ENCODE measurements at places on chromosomes 5 and 9.

- DNase-seq, result no peak
Measured at GRCh38 chr5:67374378-67374777, 177.8 kb upstream of the CD180 start.

GRCh38 chr9:120970244-120970643, 43.6 kb upstream of the TRAF1 start:
- no peak for DNase-seq

GRCh38 chr5:68254810-68255209, 39.3 kb downstream of the PIK3R1 start:
- DNase-seq, result no peak

DNA sequence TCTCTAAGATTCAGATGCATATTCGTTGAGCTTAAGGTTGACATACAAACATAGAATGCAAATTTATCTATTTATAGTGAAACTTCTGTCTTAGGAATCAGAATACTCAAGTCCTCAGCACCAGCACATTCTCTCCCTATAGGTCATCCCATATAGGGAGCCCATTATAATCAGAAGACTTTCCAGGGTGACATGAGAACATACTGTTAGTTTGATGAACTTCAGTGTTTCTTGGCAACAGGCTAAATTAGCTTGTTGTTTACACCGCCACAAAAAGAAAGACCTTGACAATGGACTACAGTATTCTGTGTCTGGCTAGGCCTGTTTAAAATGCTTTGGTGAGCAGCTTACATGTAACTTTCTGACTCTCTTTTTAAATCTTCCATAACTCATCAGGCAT, 104.2 kb downstream of the TAF11L14 start:
- DNase-seq, result no peak

DNA sequence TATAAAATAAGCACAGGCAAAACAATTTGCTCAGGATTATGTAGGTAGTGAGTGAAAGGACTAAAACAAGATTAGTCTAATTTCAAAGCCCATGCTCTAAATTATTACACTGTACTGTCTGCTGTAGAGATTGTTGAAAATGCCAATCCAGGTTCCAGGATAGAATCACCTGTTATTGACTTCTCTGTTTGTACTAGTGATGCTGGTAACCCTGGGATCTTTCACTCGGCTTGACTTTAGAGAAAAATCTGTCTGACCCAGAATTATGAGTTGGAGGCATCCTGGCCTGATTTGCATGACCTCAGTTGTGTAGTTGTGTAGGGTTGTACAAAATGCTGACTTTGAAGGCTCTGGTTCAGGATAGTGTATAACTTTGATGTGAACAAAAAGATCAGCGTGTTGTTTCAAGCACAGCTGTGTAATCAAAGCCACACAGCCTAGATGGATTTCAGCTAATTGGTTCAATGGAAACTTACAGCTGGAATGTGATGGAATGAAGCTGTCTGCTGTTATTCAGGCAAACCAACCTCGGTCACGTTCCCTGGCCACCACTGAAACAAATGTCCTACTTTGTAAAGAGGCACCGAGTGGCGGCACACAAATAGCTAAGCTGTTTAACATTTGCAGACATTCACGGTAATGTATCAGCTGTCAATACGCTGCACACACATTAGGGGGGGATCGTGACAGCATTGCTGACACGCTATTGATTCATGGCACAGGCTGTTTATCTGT, 340.3 kb downstream of the KCTD16 start:
- DNase-seq, result no peak

- DNase-seq, result no peak
Measured at GRCh38 chr5:132546108-132546507, 2.8 kb upstream of the IL5 start.

DNA sequence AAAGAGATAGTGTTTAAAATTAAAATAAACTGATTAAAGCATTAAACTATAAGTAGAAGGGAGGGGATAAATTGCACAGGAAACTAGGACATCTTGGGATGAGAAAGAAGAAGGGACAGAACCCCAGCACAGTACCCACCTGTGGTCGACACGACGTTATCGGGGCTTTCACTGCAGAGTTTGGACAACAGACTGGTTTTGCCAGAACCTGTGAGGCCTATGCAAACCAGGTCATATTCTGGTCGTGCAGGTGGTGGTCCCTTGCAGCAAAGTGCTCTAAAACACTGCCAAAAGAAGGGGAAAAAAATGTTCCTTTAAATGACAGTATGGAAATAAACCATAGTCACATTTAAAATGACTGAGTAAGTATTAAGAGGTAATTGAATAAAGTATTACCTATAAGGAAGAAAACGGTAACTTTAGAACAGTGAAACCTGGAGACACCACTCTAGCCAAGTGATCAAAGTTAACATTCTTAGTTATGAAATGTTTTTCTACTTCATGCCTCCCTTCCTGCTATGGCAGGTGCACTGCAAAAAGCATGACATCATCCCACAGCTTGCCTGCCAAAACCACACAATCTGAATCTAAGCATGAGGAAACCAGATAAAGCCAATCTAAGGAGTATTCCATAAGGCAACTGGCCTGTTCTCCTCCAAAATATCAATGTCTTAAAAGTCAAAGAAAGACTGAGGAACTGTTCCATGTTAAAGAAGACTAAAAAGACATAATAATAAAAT, 138.6 kb downstream of the ARL15 start:
- DNase-seq, result no peak

DNA sequence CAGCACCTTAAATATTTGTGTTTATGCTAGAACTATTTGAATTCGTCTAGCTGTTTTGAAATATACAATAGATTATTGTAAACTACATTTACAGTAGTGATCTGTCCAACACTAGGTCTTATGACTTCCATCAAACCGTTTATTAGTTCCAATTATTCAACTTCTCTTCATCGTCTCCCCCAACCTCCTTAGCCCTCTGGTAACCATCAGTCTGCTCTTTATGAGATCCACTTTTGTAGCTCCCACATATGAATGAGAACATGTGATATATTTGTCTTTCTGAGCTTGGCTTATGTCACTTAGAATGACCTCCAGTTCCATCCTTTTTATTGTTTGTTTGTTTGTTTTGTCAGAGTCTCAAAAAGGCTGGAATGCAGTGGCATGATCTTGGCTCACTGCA, 11.8 kb downstream of the DMXL1 start:
- DNase-seq, result no peak

- DNase-seq, result no peak
Measured at GRCh38 chr5:35153375-35153932, 76.8 kb downstream of the PRLR start.

DNA sequence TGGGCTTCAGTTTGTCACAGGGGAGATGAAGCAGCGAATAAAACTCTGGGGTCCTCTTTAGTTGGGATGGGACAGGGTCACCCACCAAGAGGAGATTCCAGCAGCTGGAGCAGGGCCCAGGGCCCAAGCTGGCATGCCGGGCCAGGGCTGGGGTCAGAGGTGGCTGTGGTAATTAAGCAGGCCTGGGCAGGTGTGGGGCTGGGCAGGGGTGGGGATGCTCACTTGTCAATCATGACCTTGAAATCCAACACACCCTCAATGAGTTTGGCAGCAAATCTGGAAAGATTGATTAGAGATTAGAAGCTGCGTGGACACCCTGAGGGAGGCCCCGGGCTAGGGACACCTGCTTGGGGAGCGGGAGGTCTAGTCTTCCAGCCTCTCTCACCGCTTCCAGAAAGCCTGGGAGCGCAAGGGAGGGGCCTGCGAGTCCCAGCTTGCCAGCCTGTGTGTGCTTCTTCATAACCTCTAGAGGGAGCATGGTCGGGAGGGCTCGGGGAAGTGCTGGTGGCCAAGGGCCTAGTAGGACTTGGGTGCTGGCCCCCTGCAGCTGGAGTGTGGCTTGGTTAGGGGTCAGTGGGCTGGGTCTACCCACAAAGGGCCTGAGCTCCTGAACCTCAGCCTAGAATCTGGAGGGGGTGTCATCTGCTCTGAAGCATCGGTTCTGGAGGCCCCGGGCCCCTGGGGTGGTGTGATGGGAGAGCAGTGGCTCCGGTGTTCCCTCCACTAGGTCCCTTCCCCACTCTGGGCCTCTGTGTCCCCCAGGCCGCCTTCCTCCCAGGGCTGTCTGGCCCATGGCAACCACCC, 7.6 kb downstream of the CRAT start:
- peak; percentile 77 for DNase-seq

DNA sequence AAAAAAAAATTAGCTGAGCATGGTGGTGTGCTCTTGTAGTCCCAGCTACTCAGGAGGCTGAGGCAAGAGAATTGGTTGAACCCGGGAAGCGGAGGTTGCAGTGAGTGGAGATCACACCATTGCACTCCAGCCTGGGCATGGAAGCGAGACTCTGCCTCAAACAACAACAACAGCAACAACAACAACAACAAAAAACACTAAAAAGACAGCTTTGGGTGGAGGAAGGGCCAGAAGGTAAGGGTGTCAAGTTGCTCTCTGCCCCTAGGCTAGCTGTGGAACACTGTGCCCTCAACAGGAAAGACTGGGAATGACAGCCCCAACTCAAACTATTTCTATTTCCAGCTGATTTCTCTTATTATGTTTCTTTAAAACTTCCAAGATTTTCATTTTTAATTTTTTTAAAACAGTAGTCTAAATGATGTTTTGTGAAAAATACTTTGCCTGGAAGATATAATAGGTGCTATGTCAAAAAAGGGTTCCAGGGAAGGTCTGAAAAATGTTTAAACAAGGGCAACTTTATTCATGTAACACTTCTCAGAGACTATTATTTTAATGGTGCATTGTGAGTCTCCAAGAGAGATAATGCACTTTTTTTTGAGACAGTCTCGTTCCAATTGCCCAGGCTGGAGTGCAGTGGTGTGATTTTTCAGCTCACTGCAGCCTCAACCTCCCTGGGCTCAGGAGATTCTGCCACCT, 29.9 kb downstream of the CLINT1 start:
- no peak for DNase-seq

GRCh38 chr5:124627815-124628595, 118.4 kb downstream of the ZNF608 start:
- DNase-seq, result no peak

DNA sequence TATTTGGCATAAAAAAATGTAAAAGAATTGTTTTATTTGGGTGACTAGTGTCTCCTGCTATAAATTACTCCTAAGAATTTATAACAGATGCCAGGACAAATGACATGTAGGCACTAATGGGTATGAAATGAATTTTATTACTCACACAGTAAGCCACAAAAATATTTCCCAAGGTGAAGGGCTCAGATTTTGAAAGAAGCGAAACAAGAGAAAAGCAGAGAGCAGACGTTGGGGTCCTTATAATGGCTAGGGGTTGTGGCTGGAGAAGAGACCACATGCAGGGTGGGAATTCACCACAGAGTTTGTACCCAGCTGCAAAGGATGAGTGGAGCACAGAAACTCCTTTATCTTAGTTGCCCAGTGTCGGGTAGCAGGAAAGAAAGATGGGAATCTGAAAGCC, 45.0 kb upstream of the PRR16 start:
- no peak for DNase-seq

GRCh38 chr5:61251874-61252642, 80.0 kb upstream of the ZSWIM6 start:
- DNase-seq, result no peak

- no peak for DNase-seq
Measured at GRCh38 chr9:108600896-108601295, 254.9 kb downstream of the ACTL7B start.

GRCh38 chr5:81965524-81965923, 6.3 kb upstream of the ATG10 start:
- DNase-seq, result no peak

DNA sequence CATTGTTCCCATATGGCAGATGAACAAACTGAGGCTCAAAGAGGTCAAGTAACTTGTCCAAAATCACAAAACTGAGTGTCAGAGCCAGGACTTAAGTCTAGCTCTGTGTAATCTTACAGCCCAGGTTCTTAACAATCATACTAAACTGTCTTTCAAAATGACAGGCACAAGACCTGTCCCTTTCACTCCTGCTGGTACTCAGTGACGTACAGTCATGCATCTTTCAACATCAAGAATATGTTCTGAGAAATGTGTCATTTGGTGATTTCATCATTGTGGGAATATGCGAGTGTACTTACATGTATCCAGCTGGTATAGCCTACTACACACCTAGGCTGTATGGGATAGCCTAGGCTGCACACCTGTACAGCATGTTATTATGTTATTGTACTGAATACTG, 646.8 kb upstream of the WWC1 start:
- no peak for DNase-seq

DNA sequence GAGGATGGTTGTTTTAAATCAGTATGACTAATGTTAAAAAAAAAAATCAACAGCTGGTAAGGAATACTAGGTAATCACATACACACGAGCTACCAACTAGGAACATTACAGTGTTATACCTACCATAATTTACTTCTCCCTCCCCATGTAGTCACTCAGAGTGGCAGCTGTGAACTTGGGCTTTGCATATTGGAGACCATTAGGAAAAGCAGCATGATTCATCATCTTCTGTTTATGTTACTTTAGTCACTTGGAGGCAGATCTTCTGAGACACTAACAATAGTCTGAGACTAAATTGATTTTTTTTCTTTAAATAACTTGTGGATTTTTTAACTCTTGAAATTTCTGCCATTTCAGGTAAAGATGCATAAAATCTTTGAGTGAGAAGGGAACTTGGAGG, 141.5 kb upstream of the NR4A3 start:
- no peak for DNase-seq

DNA sequence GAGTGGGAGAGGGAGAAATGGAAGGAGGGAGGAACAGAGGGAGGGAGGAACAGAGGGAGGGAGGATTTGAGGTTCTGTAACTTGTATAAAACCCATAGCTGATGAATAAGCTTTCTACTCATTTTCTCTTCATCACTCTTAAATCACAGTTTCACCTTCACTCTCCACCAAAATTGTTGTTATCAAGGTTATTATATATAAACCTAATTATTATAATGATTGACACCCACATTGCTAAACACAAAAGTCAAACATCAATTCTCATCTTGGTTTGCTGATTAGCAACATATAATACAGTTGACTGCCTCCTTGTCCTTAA, 229.0 kb upstream of the PAPPA start:
- DNase-seq, result no peak

GRCh38 chr9:124037790-124038189, 26.2 kb downstream of the LHX2 start:
- DNase-seq, result no peak

- no peak for DNase-seq
Measured at GRCh38 chr9:137772281-137772873, 105.2 kb upstream of the CACNA1B start.

- peak; percentile 77 for DNase-seq
Measured at GRCh38 chr9:108565651-108566378, 290.0 kb downstream of the ACTL7B start.

DNA sequence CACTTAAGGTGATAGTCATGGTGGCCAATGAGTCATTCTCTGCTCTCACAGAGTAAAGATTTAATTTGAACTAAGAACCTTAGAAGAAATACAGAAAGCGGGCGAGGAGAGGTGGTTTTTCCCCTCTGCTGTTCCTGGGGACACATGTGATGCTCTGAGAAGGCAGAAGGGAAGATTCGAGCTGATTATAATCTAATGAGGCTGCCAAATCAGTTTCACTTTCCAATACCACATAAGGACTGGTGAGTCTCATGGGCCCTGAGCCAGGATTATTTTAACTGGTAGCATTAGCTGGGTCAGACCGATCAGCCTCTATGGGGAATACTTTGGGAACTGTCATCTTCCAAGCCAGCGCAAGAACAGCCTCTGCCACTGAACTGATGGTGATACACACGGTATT, 116.5 kb downstream of the SLC1A3 start:
- no peak for DNase-seq

GRCh38 chr9:121281614-121282276, 13.8 kb downstream of the GSN start:
- DNase-seq, result peak; percentile 96

Measured in PC-9 (cell line).